Fibroblast of skin of right quadriceps (primary cell): ENCODE measurements at places on chromosomes 12 and 14.

DNA sequence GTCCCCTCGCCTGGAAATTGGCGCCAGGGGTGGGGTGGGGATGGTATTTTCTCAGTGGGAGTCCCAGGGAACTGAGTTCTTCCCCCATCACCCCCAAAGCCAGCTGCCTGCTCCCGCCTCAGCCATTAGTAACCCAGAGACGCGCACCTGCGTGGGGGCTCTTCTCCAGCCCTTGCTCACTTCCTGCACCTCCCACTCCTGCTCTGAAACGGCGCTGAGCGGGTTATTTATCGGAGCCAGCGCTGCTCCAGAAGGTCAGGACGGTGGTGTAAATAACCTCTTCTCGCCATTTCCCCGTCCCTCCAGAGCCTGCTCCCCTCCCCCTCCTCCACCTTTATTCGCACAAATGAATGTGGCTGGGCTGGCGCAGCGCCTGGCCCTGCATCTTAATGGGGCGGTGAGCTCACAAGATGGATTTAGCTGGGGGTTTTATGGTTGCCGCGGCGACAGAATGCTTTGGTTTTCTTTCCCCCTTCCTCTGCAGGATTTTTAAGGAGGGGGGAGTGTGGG is 12.2 kb downstream of the GPR84 start:
- DNase-seq, result peak; percentile 87

GRCh38 chr14:75877292-75877691 is 104.5 kb downstream of the TGFB3 start:
- peak; percentile 90 for DNase-seq

DNA sequence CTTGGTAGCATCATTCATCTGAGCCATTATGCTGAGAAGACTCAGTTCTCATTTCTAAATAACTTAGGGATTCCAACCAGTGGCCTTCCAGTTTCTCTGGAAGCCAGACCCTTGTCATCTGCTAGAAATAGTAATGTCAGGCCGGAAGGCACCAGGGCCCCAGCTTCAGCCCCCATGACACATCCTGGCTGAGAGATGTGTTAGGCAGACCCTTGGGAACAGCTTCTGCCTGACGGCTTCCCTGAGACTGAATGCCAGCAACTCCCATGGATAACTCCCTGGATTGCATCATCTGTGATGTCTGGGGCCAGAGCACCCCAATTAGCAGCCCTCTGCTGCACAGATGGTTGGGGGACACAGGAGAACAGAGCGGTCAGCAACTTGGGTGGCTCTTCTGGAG is 583.5 kb upstream of the TBX3 start:
- DNase-seq, result no peak

DNA sequence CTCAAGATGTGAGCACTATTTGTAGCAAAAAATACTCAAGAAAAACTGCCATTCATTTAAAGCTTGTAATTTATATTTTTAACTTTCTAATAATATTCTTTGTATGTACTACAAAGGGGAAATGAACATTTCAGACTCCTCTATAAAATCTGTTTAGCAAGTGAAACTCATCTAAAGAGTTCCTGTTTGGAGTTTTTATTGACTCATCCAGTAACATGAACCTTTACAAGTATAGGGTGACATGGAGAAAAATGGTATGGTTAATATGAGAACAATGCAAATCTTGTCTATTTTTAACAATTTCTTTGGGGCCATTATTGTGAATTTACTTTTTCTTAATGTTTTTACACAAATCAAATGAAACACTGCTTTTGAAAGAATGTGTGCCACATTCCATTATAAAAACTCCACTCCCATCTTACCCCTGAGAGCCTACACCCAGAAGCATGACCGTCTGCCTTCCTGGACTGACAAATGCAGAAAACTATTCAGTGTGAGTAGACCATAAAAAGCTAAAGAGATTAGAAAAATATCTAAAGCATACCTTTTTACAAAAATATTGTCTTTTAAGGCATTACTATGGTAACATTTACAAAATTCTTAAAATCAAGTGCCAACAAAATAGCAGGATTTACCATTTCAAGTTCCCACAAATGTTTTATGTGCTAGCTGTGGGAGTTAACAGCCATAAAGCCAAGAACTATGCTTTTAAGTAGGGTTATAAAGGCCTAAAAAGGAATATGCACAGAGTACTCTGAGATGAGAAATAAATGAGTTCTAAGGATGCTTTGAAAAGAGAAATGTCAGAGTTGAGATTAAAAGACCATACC is 144.0 kb downstream of the ADAMTS20 start:
- peak; percentile 67 for DNase-seq

DNA sequence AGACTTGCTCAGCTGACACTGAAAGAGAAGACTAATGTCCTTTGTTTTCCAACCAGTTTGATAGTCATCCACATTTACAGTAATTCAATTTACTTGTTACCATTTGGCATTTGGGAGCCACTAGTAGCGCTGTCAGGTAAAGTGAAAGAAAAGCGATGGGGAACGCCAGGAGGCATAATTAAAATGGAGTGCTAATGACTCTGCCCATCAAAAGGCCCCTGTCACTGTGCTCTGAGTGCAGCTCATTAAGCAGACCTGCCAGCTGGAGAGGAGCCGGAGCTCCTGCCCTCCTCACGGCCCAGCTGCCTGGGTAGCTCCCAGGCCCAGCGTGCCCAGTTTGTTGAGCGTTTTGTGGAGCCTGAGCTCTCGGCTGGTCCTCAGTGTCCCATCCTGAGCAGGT is 463.6 kb upstream of the CCDC196 start:
- no peak for DNase-seq

DNA sequence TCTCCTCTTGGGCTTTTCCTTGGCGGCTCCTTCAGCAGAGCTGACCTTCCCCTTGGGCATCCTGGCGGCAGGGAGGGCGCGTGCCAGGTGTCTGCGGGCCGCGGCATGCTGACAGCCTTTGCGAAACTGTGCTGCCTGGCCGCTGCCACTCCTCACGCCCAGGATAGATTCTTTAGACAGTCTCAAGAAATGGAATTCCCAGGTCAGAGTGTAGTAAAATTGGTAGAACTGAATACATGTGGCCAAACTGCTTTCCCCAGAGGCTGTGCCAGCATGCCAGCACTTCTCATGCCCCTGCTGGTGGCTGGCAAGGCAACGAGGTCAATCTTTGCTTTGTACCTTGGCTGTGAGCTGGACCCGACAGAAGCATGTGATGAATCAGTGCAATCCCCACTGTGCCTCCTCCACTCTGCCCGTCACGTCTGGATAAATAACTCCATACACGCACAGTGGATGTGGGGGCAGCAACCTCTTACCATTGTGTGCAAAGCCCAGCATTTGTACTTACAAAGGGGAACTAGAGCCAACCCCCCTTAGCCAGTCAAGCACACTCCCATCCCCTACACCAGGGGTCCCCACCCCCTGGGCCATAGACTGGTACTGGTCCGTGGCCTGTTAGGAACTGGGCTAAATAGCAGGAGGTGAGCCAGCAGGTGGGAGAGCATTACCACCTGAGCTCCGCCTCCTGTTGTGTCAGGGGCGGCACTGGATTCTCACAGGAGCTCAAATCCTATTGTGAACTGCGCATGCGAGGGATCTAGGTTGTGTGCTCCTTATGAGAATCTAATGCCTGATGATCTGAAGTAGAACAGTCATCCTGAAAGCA is 90.9 kb downstream of the ACTN1 start:
- no peak for DNase-seq

DNA sequence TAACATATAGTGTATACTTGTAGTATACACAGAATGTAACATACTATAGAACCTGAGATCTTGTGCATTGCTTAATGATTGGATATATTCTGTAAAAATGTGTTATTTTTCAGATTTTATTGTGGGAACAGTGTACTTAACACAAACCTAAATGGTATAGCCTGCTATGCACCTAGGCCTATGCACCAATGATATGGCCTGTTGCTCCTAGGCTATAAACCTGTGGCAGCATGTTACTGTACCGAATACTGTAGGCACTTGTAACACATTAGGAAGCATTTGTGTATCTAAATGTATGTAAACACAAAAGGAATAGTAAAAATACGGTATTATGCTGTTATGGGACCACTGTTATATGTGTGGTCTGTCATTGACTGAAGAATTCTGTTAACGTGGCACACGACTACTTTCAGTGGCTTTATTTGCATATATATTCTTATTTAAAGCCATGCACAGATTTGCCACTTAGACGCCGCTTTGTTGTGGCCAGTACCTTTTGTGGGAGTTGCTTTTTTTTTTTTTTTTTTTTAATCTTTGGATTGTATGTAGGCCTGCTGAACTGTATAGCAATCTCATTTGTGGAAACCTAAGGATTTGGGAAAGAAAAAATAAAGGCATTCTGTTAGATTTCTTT is 7.4 kb downstream of the PAPOLA start:
- no peak for DNase-seq

DNA sequence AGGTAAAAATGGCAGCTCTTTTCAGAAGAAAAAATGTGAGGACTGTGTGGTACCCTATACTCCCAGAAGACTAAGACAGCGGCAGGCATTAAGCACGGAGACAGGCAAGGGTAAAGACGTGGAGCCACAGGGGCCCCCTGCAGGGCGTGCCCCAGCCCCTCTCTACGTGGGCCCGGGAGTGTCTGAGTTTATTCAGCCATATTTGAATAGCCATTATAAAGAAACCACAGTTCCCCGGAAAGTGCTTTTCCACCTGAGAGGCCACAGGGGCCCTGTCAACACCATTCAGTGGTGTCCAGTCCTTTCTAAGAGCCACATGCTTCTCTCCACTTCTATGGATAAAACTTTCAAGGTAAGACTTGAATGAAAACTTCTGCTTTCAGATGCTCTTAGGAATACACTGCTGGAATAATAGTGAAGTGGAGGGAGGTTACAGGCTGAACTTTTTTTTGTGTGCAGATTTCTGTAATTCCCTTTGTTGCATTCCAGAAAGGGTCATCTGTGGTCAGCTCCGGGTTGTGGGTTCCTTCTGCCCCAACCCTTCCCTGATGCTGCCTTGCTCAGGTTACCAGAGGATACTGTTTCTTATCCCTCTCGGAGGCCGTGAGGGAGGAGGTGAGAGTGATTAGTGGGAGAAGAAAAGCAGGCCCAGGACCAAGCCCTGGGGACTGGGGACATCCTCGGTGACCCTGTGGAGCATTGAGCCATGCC is 58.4 kb downstream of the SLC25A47 start:
- no peak for DNase-seq

DNA sequence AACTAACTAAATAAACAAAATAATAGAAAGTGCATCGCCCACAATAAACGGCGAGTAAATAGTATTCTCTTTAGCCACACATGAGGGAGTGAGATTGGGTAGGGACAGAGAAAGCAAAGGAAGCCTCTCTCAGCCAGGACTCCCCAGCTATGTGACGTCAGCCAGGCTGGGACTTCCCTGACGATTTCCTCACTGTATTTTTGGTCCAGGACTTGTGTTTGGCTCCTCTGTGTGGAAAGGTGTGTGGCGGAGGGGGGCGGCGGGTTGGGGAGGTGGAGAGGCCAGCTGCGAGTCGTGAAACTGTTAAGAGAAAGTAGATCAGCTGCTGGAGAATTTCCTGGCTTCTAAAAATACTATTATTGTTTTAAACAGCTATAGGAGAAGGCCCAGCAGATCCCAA is 1124.6 kb downstream of the AACS start:
- no peak for DNase-seq

DNA sequence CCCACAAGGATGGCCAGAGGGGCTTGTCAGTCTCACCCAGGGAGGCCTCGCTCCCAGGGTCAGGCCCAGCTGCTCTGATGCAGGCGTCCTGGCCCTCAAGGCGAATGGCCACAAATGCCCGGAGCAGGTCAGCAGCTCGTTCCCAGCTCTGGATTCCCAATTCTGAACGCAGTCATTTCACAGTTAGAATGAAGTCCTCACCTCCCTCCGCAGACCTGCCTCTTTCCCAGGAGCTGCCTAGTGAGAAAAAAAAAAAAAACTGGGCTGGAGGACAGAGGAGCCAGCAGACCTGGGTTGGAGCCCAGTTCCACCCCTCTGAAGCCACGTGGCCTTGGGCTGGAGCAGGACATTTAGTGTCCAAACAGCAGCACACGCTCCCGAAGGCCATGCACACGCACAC is 62.2 kb upstream of the DIO3 start:
- no peak for DNase-seq

- no peak for DNase-seq
Observed at GRCh38 chr12:96263449-96263902, 69.3 kb downstream of the ELK3 start.

- no peak for DNase-seq
Observed at GRCh38 chr12:19665121-19665900, 226.0 kb downstream of the AEBP2 start.

DNA sequence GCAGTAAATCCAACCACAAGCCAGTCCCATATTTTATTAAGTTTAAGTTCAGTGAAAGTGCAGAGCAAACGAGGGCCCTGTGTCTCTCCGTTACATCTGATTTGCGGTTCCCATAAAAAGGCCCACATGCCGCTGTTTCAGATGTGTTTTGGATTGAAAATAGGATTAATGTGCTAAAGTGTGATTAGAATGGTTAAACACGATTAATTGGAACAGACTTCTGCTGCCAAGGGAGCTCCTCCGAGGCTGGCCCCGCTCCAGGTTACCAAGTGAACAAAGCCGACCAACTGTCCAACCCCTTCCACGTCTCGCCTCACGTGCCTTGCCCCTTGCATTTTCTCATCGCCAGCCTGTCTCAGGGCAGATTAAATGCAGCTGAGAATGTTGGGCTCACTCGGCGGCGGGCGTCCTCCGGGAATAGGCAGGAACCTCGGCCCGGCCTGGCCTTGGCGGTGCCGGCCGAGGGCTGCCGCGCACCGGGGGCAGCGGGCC is 166.5 kb upstream of the GSC start:
- DNase-seq, result peak; percentile 67
